ENCODE measurements at places on chromosomes 4 and X.

GRCh38 chr4:57048590-57049304, 61.4 kb downstream of the IGFBP7 start:
- DNase-seq: no peak

- DNase-seq: no peak
Measured at GRCh38 chr4:78734441-78735162, 41.5 kb upstream of the BMP2K start.

DNA sequence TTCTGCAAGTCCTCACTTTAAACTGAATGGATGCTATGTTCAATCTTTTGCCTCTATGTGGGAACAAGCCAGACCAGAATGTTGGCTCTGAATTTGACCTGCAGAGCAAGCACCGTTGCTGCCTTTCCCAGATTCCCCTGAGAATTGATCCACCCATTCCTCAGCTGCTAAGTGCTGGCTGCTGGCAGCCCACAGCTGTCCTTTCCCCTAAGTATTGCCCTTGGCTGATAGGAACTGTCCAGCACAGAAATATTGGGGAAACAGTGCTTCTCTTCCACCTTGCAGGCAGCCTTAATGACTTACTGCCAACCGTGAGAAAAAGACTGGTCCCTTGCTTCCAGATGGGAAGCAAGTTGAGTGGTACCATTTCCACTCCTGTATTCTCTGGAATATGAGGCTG, 475.9 kb downstream of the PDHA2 start:
- DNase-seq: peak; percentile 24

DNA sequence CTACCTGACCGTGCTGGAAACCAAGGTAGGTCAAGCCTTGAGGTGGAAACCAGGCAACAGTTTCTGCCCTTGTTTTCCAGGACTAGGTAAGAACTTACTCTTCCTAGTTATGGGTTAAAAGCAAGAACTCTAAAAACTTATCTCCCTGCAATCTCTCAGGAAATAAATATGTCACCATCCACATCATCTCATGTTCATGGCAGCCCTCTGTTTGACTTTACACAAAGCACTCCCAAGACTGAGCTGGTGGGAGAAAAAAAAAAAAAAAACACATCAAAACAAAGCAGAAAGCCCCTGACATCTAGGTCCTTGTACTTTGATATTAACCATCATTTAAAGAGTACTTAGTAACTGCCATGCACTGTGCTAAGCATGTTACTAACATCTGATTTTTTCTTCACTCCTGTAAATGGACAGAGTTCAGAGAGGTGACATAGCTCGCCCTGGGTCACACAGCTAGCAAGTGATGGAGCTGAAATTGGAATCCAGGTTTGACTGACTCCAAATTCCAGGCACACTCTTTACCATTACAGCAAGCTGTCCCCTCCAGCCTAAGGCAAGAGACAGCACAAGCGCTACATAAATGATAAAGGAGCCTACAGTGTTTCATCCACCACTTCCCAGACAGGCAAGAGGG, 102.8 kb upstream of the NOCT start:
- DNase-seq: no peak

- no peak for DNase-seq
Measured at GRCh38 chr4:2259036-2259540, 2.8 kb downstream of the MXD4 start.

DNA sequence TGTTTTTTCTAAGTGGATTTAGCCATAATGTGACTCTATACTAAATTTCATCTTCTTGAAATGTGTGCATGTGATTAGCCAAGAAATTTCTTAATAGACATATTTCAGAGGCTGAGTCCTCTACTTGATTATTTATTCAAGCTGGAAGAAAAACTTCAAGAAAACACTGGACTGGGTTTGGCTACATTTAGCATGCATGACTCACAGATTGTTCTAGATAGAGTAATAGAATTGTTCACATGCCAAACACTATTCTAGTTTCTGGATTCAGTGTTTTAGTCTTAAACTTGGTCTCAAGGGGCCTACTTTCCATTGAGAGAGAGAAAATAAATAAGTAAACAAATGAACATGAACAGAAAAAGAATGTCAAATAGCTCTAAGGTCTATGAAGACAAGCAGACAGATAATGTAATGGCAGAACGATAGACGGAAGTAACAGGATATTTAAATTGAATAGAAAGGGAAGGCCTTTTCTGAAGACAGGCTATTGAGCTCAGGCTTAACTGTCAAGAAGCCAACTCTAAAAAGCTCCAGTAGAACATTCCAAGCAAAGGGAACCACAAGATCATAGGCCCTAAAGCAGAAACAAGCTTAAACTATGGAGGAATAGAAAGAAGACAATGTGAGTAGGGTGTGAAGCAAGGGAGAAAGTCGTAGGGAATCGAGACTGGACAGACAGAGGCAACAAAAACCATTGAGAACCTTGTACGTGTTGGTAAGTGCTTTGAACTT, 104.6 kb downstream of the TMEM144 start:
- peak; percentile 98 for DNase-seq

DNA sequence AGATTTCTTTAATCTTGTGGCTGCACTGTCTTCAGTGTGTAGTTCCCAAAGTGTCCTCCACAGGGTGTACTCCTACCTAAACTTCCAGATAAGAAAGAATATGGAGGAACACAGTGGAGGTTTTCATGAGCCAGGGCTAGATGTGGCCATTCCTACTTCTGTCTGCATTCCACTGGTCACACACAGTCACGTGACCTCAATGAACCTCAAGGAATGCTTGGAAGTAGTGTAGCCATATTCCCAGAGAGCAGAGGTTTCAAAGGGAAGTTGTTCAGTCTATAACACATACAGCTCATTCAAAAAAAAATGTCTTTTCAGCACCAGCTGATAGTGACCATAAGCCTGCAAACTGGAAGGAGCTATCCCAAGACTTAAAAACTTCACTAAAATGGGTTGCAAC, 53.6 kb downstream of the ASB9 start:
- DNase-seq: no peak

GRCh38 chrX:124231451-124231759, 101.1 kb upstream of the TEX13D start:
- DNase-seq: no peak

DNA sequence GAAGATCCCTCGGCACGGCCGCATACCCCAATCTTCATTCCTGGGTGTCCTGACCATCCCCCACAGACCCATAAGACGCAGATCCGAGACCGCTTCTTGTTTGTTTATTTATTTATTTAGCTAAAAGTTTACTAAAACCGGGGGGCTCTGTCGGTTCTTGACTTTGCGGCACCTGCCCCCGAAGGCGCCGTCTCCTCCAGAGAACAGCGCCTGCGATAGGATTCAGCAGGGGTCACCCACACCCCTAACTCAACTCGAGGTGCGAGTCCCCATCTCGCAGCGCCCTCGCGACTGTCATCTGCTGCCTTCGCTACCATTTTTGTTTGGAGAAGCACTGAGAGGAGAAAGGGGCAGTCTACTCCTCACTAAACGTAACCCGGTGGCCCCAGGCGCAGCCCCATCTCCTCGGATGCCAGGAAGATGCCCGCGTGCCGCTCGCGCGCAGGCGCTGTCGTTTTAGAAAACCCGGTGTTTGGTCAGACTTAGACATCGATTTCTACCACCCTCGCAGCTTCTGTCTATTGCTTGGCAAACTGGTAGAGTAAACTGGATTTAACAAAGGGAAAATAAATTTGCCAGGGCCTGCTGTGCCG, 18.9 kb upstream of the GPR101 start:
- no peak for DNase-seq

DNA sequence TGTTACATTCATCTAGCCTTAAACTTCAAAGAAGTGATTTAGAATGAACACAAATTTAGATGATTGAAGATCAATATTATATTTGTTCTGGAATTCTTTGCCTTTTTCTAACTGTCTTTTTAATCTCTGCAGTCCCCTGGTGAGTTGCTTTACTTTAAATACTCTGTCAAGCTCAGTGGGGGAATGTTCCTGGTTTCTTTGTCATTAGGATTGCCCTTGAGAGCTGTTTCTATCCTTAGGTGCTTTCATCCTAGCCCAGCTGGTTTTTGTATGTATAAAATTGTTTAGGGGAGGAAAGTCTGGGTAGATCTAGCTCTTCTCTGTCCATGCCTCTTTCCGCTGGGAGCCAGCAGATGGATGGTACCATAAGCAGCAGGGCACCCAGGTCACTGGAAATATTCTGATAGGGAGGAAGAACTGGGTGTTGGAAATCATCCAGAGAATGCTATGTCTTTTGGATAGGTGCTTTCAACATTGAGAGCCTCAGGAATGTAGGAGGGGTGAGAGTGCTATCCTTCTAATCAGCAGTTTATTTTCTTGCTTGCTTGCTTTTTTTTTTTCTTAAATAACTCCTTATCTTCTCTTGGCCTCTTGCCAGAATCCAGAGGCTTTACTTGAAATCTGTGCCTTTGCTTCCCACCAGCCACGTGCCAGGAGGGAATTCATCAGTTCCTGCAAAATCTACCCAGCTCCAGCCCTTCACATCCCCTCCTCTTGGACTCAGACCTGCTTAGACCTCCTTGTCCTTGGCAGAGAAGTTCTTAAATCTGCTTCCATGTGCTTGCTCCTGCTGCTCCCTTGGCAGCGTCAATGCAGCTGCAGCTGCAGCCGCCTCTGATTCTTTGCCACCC, 215.3 kb upstream of the ANXA3 start:
- DNase-seq: peak; percentile 61

DNA sequence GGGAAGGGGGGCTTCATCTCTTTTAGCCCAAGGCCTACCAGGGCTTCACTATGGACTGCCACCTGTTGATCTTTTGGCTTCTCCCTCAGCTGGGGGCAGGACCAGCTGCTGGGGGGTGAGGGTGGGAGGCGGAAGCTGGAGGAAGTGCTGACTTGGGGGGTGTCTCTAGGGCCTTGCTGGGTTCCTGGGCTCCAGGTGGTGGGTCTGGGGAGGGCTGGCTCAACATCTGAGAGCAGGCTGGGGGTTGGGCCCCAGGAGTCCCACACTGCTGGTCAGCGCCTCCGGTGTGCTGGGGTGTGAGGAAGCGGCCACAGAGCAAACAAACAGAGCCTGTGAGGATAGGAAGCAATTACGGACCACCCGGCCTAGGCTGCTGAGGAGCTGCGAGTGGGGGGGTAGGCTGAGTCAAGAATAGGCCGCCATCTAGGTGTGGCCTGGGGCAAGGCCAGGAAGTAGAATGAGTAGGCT, 85.7 kb downstream of the EFNB1 start:
- no peak for DNase-seq

- DNase-seq: no peak
Measured at GRCh38 chr4:1725521-1725920, 4.2 kb downstream of the TACC3 start.

DNA sequence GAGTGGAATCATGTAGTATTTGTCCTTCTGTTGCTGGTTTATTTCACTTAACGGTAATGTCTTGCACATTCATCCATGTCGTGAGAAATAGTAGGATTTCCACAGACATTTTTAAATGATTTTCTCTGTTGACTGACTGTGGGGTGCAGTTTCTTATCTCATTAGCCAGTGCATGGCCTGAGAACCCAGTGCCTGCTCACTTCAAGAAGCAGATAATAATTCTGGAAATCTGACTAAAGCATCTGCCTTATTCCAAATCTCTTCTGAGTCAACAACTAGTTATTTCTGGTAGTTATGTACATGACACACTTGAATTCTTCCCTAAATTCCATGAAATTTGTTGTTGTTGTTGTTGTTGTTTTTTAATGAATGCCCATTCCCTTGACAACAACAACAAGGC, 77.6 kb downstream of the NPFFR2 start:
- DNase-seq: no peak

GRCh38 chr4:73309211-73309610, 50.6 kb upstream of the ANKRD17 start:
- peak; percentile 57 for DNase-seq

GRCh38 chrX:55033429-55033828, 2.7 kb upstream of the ALAS2 start:
- no peak for DNase-seq

GRCh38 chrX:21225643-21226042, 148.6 kb upstream of the CNKSR2 start:
- DNase-seq: no peak

DNA sequence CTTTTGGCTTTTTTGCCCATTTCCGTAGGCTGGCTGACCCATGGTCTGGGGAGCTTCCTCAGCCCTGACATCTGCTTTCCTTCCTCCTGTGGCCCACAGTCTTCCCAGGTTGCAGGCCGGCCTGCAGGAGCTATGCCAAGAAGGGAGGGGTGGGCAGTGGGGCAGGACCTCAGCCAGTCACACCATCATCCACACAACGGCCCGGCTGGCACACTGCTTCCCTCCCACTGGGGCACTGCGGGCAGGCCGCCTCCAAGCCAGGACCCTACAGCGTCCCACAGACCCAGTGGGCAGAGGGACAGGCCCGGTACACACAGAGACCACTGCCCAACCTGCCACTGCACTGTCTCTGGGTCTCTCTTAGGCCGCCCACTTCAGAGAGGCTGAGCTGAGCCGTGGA, 38.0 kb downstream of the CTBP1 start:
- DNase-seq: no peak

DNA sequence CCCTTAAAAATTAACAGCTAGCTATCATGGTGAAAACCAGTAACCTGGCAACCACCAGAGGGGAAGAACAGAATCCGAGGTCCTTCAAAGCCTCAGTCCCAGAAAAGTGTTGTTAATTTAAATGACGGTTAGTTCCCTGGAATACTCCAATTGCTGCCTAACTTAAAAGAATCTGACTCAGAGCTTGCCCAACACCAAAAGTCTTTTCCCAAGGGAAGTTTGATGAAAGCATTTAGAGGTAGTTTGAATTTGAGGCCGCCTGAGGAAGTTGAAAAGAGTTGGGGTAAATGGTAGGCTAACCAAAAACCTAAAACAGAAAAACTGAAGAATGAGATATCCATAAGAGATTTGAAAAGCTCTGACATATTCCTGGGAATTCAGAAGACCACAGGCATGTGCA, 46.6 kb downstream of the IL13RA2 start:
- DNase-seq: no peak
